ENCODE measurements at places on chromosomes 6 and 20.

- no peak for DNase-seq
These were observed 105.7 kb downstream of the EDN1 start for GRCh38 chr6:12395898-12396297.

GRCh38 chr6:32558426-32559057 is 28.5 kb upstream of the HLA-DRB5 start:
- no peak for DNase-seq

DNA sequence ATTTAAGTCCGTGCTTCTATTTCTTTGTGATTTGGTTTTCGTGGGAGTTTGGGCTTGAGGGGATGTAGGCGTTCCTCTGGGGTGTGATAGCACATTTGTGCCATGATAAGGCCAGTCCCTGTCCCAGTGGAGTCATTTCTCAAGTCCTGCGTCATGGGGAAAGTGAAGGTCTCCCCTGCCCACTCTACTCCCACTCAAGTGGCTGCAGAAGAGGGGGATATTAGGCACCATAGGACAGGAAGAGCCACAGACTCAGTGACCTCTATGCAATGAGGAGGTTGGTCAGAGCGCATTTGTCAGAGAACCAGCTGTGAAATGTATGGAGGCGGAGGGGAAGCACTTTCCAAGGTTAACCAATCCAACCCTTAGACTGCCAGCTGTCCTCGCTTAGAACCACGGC is 51.9 kb upstream of the EDN1 start:
- no peak for DNase-seq

- no peak for DNase-seq
These were observed 104.5 kb downstream of the IBTK start for GRCh38 chr6:82143041-82143481.

DNA sequence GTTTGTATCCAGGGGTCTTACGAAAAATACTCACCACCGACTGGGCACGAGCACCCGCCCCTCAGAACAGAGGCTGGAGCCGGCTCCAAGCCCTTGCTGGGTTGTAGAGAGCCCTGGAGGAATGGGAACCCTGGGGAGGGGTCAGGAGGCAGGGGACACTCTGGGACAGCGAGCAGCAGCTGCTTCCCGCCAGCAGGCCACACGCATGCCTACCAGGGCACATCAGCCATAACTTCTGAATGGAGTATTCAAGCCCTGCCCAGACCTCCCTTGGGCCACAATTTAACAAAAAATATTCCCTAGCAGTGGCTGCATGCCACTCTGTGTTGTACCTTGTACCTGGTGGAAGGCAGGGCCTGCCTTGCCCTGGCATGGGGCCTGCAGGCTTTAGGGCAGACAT is 31.6 kb upstream of the CD93 start:
- DNase-seq: no peak

GRCh38 chr6:135310291-135310690 is 129.2 kb downstream of the MYB start:
- no peak for DNase-seq

DNA sequence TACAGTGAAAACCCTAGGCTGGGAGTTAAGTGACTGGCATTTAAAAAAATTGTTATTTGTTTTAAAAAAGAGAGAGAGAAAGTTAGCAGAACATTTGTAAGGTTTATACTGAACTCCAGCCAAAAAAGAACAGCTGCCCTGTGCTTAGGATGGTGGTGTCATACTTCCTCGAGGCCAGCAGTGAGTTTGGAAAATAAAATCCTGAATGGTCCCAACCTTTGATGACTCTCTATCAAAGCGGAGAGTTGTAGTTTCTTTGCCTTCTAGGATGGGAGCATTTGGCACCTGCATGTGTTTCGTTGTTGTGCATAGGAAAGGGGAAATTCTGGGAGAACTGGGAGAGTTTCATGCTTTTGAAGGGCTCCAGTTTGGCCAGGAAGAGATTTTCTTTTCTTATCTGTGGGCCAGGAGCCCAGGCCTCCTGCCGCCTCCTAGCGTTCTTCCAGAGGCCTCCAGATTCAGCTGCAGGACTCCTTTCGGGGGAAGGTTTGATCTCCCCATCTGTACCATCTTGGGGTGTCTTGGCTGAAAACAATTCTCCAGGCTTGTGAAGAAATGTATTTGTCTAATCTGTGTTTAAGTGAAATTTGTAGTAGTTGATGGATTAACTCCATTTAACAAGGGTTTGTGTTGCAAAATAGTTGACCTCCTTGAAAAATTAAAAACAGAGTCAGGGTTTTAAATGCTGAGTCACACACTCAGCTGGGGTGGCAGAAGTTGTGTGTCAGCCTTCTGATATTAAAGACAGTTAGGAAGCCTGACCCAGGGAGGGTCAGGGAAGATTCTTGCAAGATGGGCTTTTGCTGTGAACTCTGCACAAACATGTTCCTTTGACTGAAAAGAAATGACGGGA is 63.4 kb downstream of the TXNDC5 start:
- DNase-seq: no peak

DNA sequence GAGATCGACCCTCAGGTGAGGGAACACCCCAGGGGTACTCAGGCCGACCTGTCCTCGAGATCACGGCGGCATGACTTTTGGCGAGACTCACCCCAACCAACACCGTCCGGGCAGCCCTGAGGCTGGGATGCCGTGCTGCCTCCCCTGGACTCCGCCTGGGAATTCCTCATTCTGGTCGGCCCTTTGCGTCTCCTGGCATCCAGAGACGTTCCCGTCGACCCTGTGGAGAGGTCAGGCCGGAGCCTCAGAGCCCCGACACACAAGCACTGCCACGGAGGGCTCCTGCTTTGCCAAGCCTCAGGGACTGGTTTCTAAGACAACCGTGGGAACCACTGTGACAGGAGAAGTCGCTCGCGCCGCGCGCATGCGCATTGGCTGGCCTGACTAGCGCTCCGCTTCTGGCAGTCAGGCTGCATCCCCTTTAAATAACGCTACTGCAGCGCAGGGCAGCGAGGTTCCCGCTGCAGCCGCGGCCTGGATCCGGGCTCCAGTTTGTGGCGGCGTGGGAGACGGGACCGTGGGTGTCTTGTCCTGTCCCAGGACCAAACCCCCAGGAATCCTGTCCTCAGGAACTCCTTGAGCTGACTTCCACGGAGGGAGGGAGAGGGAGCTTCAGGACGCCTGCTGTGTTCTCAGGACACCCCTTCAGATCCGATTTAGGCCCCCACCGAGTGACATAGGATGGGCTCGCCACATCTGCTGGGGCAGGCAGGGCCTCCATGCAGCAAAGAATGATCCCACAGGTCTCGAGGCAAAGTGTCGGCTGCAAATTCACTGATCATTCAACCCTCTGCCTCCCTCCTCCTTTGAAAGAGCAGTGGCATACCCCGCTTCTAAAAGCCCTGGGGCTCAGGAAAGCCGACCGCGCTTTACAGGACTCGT is 163.2 kb upstream of the ZNF337 start:
- DNase-seq: peak; percentile 72

- no peak for DNase-seq
These were observed 8.1 kb downstream of the C6orf136 start for GRCh38 chr6:30654798-30655742.

GRCh38 chr6:4781967-4782575 is 5.9 kb downstream of the CDYL start:
- no peak for DNase-seq

- DNase-seq: no peak
These were observed 45.1 kb downstream of the TRERF1 start for GRCh38 chr6:42406306-42407280.

- no peak for DNase-seq
These were observed 15.1 kb upstream of the AFDN start for GRCh38 chr6:167811442-167812087.

- no peak for DNase-seq
These were observed 145.9 kb upstream of the CITED2 start for GRCh38 chr6:139520321-139520768.

- no peak for DNase-seq
These were observed 47.3 kb downstream of the SLC35D3 start for GRCh38 chr6:136969433-136969832.

DNA sequence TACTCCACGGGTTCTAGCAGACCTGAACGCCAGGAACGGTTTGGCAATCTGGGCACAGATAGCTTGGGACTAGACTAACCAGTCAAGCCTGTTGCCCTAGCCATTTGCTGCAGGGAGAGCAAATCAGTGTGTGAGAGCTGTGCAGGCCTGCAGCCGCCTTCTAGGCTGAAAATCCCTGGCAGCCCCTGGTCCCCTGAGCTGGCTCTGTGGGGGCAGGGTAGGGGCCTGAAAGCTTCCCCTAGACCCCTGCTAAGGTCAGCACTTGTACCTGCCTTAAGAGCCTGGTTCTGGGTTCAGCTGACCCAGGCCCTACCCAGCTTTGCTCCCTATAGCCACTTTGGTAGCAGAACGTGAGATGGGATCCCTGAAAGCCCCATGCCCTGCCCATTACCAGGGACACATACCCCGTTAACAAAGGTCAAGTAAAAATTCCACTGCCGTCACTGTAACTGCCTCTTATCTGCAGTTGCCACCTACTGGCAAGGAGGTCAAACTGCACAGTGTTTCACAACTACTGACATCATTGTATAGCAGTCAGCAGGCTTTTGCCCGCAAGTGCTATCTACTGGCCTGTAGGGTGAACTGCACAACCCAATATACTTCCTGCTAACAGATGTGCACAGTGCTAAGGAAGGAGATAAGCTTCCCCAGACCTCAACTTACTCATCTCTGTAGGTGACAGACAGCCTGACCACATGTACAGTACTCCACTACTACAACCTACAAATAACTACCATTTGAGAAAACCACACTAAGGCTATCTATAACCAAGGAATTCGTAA is 95.1 kb upstream of the OLIG3 start:
- peak; percentile 83 for DNase-seq

GRCh38 chr6:15417811-15418210 is 171.9 kb downstream of the JARID2 start:
- peak; percentile 43 for DNase-seq

DNA sequence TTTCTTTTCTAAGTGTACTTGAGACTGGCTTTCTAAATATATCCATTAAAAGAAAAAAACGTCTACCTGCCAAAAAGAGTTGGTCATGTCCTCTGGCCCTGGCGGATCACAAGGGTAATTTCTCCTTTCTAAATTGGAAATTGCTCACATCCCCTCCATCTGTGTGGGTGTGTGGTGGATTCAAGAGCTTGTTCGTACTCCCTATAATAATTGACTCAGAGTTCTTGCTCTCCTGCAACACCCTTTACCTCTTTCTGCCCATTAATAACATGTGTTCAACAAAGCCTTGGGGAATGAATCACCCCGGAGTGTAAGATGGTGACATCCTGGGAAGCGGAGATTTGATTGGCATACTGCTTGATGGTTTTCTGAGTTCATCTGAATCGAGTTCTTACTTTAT is 263.8 kb downstream of the ALDH8A1 start:
- no peak for DNase-seq

DNA sequence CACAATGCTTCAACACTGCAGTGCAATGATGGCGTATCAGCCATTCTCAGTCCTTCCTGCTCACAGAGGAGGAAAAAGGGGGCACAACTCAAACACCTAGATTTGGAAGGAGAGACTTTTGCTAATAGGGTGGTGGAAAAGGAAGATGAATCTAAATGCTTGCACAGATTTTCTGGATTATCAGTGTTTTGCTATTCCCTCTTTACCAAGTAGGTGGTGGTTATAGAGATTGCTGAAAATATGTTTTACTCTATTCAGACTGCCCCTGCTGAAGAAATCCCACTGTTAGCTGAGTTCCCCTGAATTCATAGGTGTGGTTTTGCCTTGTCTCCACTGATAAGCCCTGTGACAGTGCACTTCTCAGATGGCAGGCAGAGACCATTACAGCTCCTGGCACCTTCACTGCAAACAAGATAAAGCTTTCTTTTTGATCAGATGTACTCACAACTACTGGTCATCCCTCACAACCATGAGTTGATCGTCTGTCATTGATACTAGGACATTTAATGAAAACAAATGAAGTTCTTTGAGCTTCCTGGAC is 311.4 kb downstream of the KIF16B start:
- no peak for DNase-seq

DNA sequence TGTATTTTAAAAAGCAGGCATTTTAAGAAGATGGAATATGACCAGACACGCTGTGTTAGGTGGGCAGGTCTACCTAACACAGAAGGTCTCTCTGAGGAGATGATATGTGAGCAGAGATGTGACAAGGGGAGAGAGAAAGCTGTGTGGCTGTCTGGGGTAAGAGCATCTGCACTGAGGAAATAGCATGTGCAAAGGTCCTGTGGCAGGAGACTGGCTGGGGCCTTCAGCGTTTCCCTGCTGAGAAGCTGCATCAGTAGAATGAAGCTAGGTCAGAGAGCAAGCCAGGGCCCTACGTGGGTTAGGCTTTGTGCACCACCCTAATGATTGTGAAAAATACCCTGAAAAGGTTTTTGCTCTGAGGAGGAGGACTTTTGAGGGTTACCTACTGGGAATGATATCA is 87.0 kb downstream of the TXNDC5 start:
- no peak for DNase-seq

DNA sequence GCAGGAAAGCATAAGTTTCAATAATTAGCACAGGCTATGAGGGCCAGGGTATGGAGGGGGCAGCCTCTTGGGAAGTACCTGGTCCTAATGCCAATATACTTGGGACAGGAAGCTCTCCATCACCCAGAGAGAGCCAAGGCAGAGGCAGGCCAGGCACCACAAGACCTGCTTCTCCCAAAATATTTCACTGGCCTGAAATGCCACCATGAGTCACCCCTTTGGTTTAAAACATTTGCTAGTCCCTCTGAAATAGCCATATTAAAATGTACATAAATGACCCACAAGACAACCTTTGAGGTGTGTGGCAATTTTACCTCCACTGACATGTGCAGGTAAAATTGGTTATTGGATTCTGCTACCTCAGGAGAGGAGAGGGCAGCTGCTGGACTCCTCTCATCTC is 23.4 kb upstream of the SCUBE3 start:
- no peak for DNase-seq

- DNase-seq: peak; percentile 25
These were observed 73.1 kb downstream of the NCOA3 start for GRCh38 chr20:47574616-47575364.

GRCh38 chr6:154276810-154277628 is 79.6 kb downstream of the IPCEF1 start:
- peak; percentile 54 for DNase-seq

GRCh38 chr20:34705397-34706301 is 1.5 kb downstream of the TP53INP2 start:
- no peak for DNase-seq

DNA sequence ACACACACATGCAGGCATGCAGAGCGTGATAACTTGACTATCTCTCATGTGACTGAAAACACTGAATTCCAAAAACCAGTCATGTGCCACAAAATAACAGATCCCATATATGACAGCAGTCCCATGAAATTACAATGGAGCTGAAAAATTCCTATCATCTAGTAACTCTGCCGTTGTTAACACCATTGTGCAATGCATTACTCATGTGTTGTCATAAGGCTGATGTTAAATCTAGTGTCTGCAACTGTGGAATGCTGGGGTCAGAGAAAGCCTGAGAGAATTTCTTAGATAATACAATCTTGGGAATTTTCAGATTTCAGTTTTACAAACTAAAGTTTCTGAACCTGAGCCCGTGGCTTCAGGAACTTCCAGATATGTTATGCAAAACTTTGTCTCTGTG is 70.2 kb downstream of the LYRM4 start:
- no peak for DNase-seq

GRCh38 chr6:153085239-153085638 is 45.8 kb downstream of the RGS17 start:
- DNase-seq: no peak

GRCh38 chr20:31757254-31757653 is 18.2 kb downstream of the TPX2 start:
- no peak for DNase-seq

Data from activated CD4-positive, alpha-beta T cell treated with anti-CD3 and anti-CD28 coated beads, Interleukin-2, Interleukin-4, amounts not matched to agents 100 ng/mL and 50 ng/mL, durations not matched to agents 16 hours and 8 hours (primary cell).